ENCODE measurements at places on chromosomes 1 and 21. TPM values are rescaled to one million over a fixed set of nuclear protein-coding genes. Genes with fewer than 3 reads are reported as not detected.

FNDC10 gene
- total RNA-seq: 4.5 TPM

DNAI4 gene
- total RNA-seq: 6.2 TPM

C1orf53 gene
- not detected for total RNA-seq

POU3F1 gene
- not detected for total RNA-seq

HES2 gene
- total RNA-seq: 38.8 TPM

RNU1-3 gene
- under 0.01 TPM for total RNA-seq

MPL gene
- total RNA-seq: not detected

KRTAP19-1 gene
- not detected for total RNA-seq

GIPC2 gene
- 32.4 TPM for total RNA-seq

DFFA gene
- 31.6 TPM for total RNA-seq

FCRLA gene
- 7.0 TPM for total RNA-seq

RSPO1 gene
- total RNA-seq: 0.40 TPM

C1orf35 gene
- 14.6 TPM for total RNA-seq

NBPF4 gene
- total RNA-seq: 1.1 TPM

GRCh38 chr1:238214449-238214848, 323.7 kb upstream of the ZP4 start:
- H3K27me3 ChIP-seq: no peaks in the 10 kb centered on the region
- H3K4me3 ChIP-seq: no peak overlapping the region
- no peak overlapping the region for H3K27ac ChIP-seq

DNA sequence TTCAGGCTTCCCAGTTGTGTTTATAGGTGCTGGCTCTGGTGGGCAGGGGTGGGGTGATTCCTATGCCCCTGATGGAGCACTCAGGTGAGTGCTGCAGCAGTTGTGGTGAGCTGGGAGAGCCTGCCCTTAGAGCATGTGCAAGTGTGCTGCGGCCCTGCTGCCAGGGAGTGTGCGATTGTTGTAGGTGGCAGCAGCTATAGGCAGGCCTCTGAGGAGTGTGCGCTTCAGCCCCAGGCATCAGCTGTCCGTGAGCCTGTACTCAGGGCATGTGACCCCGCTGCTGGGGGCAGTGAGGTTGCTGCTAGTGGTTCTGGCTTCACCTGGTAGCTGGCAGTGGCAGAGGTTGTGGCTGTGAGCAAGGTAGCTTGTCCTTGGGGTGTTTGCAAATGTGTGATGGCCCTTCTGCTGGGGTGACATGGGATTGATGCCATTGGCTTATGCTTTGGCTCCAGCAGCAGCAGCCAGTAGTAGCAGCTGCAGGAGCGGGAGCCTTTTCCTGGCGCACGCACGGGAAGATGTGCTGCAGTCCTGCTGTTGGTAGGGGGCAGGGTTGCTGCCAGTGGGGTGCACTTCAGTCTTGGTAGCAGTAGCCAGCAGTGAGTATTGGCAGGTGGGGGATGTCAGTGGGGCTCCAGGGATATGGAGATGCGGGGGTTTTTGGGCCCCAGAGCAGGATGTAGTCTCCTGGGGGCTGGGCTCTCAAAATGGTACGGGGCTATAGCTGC, 37.7 kb downstream of the SYCP1 start:
- DNase-seq: no peak
- H3K4me1 ChIP-seq: no peaks in the 10 kb centered on the region

DNA sequence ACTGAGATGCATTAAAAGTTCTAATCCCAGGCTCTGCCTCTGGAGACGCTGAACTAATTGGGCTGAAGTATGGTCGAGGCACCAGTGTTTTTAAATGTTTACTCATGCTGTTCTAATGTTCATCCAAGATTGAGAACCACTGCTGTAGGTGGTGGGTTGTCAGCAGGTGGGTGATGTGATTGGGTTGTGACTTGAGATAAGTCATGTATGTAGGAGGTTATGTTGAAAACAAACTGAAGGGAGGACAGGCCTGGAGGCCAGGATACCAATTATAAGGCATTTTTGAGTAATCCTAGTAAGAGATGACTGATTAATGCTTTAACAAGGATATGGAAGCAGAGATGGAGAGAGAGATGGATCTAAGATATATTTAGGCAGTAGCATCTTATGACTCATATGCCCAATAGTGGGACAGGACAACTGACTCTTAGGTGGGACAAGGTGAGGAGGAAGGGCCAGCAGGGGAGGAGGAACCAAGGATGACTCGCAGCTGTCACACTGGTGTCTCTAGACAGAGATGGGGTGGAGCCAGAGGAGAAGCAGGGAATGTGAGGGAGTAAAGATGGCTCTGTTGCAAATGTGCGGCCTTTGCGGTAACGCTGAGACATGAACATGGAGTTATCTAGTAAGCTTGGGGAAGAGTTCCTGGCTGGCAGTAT, 29.3 kb downstream of the RAB4A start:
- H3K36me3 ChIP-seq: no peaks in the 10 kb centered on the region
- H3K27ac ChIP-seq: no peak overlapping the region
- H3K4me3 ChIP-seq: no peak overlapping the region
- H3K27me3 ChIP-seq: no peaks in the 10 kb centered on the region
- DNase-seq: no peak
- H3K4me1 ChIP-seq: no peaks in the 10 kb centered on the region

GRCh38 chr1:53187401-53187800, 9.2 kb upstream of the CPT2 start:
- peaks cover 32% of the 10 kb centered on the region for H3K4me1 ChIP-seq
- H3K4me3 ChIP-seq: no peak overlapping the region
- H3K27ac ChIP-seq: no peak overlapping the region
- DNase-seq: no peak
- H3K36me3 ChIP-seq: no peaks in the 10 kb centered on the region

DNA sequence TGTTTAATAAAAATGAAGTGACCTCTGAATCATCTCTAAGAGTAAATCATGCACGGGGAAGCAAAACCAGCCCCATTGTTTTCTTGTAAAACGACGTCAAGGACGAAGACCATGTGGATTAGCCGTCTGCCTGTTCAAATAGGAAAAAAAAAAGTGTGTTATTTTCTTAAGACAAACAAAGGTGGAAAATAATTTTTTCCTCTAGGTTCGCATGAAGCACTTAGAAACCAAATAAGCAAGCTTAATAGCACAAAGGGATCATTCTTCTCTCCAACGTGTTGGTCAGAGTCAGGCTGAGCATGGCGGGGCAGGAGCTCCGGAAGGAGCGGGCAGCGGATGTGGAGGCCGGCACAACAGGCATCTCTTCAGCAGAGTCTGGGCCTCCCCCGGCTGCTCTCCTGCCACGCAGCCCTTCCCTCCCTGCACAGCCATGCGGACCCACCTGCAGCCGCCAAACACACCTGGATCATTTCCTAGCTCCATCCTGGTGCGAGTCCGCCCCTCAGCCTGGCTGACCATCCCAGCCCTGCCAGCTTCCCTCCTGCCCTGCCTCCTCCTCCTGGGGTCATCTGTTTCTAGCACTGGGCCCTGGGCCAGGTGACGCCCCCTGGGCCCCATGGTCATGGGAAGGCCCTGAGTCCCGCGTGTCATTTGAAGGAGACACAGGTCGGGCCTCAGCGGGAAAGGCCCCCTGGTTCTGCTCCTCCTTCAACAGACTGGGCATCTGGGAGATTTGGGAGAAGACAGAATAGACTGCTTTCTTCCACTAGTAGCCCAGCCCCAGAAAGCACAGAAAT, 40.2 kb downstream of the MX1 start:
- no peaks in the 10 kb centered on the region for H3K36me3 ChIP-seq
- H3K4me3 ChIP-seq: no peak overlapping the region
- H3K4me1 ChIP-seq: no peaks in the 10 kb centered on the region
- H3K27me3 ChIP-seq: no peaks in the 10 kb centered on the region
- no peak for DNase-seq

GRCh38 chr1:176205332-176205914, 1.7 kb downstream of the COP1 start:
- H3K4me1 ChIP-seq: peaks cover 29% of the 10 kb centered on the region
- no peak for DNase-seq
- peak overlapping the region; percentile 98 for H3K27ac ChIP-seq

DNA sequence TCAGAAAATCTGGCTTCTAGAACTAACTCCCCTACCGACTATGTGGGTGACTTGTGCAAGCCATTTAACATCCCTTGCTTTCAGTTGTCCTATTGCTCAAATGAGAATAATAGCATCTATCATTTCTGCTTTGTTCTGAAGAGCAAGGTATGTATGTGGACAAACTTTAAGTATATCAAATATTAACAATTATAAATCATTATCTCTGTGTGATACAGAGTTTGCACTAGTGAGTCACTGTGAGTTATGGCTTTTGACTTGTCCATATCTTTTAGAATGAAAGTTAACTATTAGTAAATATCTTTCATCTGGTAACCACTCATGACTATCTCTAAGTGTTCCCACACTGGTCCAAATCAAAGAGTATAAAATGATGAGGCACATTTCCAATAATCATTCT, 812.9 kb upstream of the ADGRL2 start:
- H3K27ac ChIP-seq: no peak overlapping the region
- H3K36me3 ChIP-seq: no peaks in the 10 kb centered on the region
- H3K4me3 ChIP-seq: no peak overlapping the region
- DNase-seq: no peak
- no peaks in the 10 kb centered on the region for H3K27me3 ChIP-seq

DNA sequence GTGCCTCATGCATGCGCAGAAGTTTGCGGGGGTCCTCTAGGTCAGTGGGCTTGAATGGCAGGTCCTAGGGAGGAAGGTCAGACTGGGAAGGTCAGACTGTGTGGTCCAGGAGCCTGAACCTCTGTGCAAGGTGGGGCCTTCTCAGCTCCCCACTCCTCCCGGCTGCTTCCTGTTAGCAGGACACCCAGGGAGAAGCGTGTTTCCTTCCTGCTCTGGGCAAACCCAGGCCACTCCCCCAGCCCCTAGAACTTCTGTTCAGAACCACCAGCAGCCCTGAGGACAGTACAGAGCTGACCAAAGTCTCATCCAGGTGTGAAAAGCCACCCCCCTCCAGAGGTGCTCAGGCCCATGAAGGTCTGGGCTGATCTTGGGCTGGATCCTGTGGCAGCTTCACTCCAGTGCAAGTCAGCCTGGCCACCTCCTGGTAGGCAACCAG, 29.9 kb downstream of the NAV1 start:
- no peaks in the 10 kb centered on the region for H3K36me3 ChIP-seq
- H3K4me1 ChIP-seq: no peaks in the 10 kb centered on the region
- no peak overlapping the region for H3K27ac ChIP-seq
- no peak overlapping the region for H3K4me3 ChIP-seq
- H3K27me3 ChIP-seq: no peaks in the 10 kb centered on the region

DNA sequence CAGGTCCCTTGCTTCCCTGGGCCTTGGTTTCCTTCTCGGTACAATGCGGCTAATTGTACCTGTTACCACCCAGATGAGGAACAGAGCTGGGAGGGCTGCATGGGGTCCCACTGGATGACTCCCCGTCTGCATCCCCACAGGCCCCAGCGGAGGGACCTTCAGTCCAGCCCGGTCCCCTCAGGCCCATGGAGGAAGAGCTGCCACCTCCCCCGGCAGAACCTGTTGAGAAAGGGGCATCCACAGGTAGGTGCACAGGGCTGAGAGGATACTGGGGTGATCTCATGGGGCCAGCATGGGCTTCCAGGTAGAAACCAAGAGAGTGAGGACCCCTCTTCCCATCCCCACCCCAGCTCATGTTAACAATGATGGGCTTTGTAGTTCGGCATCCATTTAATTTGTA, 9.8 kb downstream of the FBLIM1 start:
- no peaks in the 10 kb centered on the region for H3K36me3 ChIP-seq
- H3K27ac ChIP-seq: no peak overlapping the region
- no peak overlapping the region for H3K4me3 ChIP-seq
- peaks cover 16% of the 10 kb centered on the region for H3K4me1 ChIP-seq

GRCh38 chr1:183967914-183968313, 69.6 kb downstream of the COLGALT2 start:
- H3K27me3 ChIP-seq: no peaks in the 10 kb centered on the region
- no peaks in the 10 kb centered on the region for H3K36me3 ChIP-seq
- DNase-seq: no peak
- H3K4me3 ChIP-seq: no peak overlapping the region
- no peaks in the 10 kb centered on the region for H3K4me1 ChIP-seq

- H3K27ac ChIP-seq: peak overlapping the region; percentile 47
- H3K36me3 ChIP-seq: peaks cover 4% of the 10 kb centered on the region
- H3K27me3 ChIP-seq: no peaks in the 10 kb centered on the region
- no peaks in the 10 kb centered on the region for H3K4me1 ChIP-seq
- DNase-seq: no peak
- H3K4me3 ChIP-seq: no peak overlapping the region
Measured at GRCh38 chr1:151680391-151680790, 36.2 kb downstream of the CELF3 start.

DNA sequence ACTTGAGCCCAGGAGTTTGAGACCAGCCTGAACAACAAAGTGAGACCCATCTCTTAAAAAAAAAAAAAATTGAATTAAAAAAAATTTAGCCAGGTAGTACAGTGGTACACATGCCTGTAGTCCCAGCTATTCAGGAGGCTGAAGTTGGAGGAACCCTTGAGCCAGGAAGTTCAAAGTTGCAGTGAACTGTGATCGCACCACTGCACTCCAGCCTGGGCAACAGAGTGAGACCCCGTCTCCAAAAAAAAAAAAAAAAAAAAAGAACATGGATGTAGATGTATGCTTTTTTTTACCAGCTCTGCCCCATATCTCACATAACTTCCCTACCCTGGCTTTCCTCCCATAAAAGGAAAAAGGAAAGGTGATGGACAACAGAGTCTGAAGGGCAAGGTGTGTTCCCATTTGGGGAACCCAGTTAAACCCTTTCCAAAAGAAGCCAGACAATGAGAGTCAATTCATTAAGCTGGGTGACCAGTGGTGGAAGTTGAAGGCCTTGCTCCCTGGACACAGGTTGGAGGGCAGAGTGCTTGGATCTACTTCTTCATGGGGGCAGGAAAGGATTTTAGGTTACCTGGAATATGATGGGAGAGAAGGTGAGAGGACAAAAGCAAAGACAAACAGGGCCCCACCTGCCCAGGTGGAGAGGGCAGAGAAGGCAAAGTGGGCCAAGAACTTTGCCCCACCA, 2.9 kb downstream of the KRTCAP2 start:
- H3K27ac ChIP-seq: no peak overlapping the region
- peaks cover 6% of the 10 kb centered on the region for H3K27me3 ChIP-seq
- H3K4me1 ChIP-seq: peaks cover 32% of the 10 kb centered on the region
- H3K36me3 ChIP-seq: no peaks in the 10 kb centered on the region
- DNase-seq: no peak
- H3K4me3 ChIP-seq: no peak overlapping the region

- H3K27ac ChIP-seq: no peak overlapping the region
- no peak for DNase-seq
- no peaks in the 10 kb centered on the region for H3K36me3 ChIP-seq
- no peaks in the 10 kb centered on the region for H3K27me3 ChIP-seq
- H3K4me3 ChIP-seq: no peak overlapping the region
- no peaks in the 10 kb centered on the region for H3K4me1 ChIP-seq
Measured at GRCh38 chr1:77265180-77265579, 16.6 kb upstream of the AK5 start.

All from transverse colon (tissue), 4 donors.